ENCODE measurements at places on chromosomes 7 and 10.

GRCh38 chr10:36393801-36394200, 731.6 kb upstream of the ANKRD30A start:
- DNase-seq, result no peak

- no peak for DNase-seq
Measured at GRCh38 chr7:112122798-112123197, 83.4 kb downstream of the DOCK4 start.

DNA sequence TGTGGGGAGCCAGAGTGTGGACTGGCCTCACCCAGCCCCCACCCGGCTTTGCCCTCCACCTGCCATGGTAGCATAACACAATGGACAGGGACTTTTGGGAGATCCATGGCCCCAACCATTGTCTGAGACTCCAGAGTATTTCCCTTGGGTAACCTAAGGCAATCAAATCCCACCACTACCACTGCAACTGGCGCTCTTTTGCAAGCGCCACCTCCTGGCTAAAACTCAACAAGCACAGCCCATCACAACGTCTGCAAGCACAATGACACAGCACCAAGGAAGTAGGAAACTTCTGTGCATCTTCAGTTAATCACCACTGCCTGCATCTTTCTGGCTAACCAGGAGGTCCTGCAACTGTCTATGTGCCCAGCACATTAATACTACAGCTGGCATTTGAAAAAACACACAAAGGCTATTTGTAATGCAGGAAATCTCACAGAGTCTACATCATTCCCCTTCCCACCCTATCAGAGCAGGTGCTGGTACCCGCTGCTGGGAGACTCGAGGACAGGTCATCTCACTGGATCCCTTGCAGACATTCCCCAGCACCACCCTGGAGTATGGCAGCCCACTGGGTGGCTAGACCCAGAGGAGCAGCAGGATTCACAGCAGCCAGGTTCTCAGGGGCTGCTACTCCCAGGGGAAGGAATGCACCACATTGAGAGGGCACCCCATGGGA, 27.7 kb downstream of the ANKRD26 start:
- DNase-seq, result no peak

DNA sequence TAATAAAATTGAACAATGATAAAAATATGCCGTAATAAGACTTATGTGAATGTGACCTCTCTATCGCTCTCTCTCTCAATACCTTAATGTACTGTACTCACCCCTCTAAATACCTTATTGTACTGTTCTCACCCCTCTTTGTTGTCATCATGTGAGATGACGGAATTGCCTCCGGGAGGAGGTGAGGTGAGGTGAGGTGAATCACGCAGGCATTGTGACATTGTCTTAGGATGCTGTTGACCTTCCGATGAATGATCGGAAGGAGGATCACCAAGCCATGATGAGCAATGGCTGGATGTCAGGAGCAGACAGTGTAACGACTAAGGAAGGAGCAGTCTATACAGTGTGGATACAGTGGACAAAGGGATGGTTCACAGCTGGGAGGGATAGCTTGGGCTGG, 87.4 kb upstream of the FAM20C start:
- no peak for DNase-seq

DNA sequence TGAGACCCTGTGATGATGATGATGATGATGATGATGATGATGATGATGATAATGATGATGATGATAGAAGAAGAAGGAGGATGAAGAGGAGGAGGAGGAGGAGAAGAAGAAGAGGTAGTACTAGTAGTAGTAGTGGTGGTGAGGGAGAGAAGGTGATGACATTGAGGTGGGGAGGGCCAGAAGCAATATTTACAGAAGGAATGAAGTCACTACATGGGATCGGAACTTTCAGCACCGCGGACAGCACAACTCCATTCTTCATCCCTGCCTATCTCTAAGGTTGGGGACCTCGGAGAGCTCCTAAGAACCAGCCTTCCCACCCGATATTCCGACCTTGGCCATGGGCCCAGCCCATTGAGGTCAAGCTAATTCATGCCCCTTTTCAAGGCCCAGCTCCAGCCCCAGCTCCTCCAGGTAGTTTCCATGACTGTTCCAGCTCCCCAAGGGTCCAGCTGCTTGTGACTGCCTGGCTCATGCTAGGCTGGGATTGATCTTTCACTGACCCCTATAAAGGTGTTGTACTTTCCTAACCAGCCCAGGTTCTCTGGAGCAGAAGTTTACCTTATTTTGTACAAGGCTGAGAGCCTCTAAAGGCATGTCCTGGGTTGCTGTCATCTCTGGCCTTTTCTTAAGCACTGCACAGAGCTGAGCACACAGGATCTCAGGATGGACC, 10.3 kb downstream of the CRHR2 start:
- no peak for DNase-seq

- no peak for DNase-seq
Measured at GRCh38 chr7:89773611-89774010, 380.7 kb upstream of the STEAP1 start.

DNA sequence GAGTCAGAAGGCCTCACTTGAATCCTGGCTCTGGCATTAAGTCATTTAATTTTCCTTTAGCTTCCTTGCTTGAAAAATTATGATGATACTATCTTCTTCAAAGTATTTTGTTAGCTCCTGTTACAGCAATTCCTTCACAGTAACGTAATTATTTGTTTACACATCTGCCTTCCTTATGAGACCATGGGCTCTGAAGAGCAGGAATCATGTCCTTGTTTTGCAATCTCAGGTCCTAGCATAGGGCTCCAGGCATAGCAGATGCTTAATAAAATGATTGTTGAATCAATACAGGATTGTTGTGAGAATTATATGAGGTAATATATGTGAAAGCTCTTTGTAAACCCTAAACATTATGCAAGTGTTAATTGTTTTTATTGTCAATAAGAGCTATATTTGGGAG, 25.5 kb downstream of the KLHDC10 start:
- DNase-seq, result no peak

GRCh38 chr10:50988792-50989191, 85.5 kb upstream of the PRKG1 start:
- no peak for DNase-seq

- no peak for DNase-seq
Measured at GRCh38 chr10:21160116-21160515, 263.0 kb upstream of the NEBL start.
